ENCODE measurements at places on chromosomes 7 and 10. TPM values are rescaled to one million over a fixed set of nuclear protein-coding genes. Genes with fewer than 3 reads are reported as not detected.

GRCh38 chr10:48573045-48573444 is 31.8 kb downstream of the ARHGAP22 start:
- DNase-seq = no peak

Gene CARD11
- total RNA-seq = 43.1 TPM

- no peak for DNase-seq
These were observed 31.2 kb downstream of the FOXK1 start for GRCh38 chr7:4713183-4713784.

- no peak for DNase-seq
These were observed 16.4 kb upstream of the ABCA13 start for GRCh38 chr7:48154792-48155413.

Gene NPC1L1
- 11.0 TPM for total RNA-seq

DNA sequence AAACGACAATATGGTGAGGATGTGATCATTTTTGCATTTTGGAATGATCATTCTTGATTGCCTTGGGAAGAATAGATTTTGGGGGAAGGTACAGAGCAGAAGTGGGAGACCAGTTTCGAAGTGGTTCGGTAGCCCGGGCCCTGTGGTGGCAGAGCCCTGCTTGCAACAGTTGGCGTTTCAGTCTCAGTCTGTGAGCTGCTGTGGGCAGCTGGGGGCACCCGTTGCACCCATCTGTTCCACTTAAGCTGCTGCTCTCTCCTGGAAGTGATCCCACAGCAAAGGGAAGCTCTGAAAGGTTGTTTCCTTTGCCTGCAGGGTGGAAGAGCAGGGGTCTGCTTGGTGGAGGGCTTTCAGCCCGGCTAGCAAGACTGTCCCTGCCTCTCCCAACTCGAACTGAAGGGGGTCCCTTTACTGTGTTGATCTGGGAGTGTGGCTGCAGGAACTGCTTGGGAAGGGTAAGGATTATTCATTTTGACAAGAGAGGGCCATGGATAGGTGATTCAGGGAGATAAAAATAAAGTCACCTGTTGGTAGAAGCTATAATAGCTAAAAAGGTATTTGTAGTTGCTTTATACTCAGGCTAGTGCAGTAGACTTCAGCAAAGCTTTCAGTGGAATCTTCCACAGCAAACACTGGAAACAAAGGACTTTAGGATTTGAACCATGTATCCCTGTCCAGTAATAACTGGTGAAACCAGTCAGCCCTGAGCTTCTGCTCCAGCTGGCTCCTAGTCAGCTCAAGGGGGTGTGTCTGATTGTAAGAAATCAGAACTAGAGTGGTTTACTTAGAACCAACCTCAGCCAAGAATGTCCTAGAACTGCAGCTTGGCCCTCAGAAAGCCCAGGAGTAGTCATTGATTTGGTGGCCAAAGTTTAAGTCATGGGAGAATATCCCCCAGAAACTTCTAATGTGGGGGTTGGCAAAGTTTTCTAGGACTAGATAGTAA is 53.1 kb upstream of the PDCD4 start:
- DNase-seq = no peak

DNA sequence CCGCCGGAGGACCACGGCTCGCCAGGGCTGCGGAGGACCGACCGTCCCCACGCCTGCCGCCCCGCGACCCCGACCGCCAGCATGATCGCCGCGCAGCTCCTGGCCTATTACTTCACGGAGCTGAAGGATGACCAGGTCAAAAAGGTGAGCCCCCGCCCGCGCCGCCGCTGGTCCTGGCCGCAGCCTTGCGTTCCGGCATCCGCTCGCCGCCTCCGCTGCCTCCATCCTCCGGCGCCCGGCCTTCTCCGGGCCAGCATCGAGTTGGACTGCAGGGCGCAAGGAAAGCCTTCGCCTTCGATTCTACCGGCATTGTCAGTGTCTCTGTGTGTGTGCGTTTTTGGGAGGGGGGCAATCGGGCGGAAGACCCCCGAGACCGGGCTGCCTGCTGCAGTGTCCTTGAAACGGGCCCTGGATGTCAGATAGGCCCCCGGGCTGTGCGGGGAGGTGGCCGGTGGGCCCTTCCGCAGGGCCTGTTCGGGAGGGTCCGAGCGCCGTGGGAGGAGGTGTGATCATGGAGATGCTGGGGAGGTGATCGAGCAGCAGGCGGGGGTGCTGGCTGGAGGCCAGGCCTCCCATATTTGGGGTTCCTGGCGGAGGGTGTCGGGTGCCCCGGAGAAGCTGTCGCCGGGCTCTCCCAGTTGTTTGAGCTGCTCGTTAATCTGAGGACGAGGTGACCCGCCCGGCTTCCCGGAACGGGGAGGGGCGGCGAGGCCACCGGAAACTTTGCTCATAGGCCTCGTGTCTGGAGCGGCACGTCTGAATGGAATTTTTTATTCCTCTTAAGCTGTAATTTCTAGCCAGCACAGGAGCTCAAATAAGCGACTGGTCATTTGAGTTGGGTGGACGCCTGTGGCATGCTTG is 40.8 kb downstream of the HK1 start:
- peak; percentile 73 for DNase-seq

Gene ANKRD61
- 0.31 TPM for total RNA-seq
